ENCODE measurements at places on chromosomes 6 and 20.
A peak's percentile ranks its signal among the peaks of the same experiment; 100 is the strongest.

- H3K4me1 ChIP-seq, result no peaks in the 10 kb centered on the region
- H3K4me3 ChIP-seq, result no peak overlapping the region
- ATAC-seq, result no peak
- no peaks in the 10 kb centered on the region for H3K27me3 ChIP-seq
These were observed 26.2 kb downstream of the ZKSCAN8 start for GRCh38 chr6:28167926-28168325.

GRCh38 chr6:47478233-47479139 lies 897 bp downstream of the CD2AP start:
- peaks cover 52% of the 10 kb centered on the region for H3K4me1 ChIP-seq
- no peaks in the 10 kb centered on the region for H3K36me3 ChIP-seq
- H3K4me3 ChIP-seq, result peak overlapping the region; percentile 97
- no peaks in the 10 kb centered on the region for H3K27me3 ChIP-seq
- ATAC-seq, result no peak
- peak overlapping the region; percentile 92 for H3K27ac ChIP-seq

- no peak for ATAC-seq
- no peaks in the 10 kb centered on the region for H3K36me3 ChIP-seq
- no peak overlapping the region for H3K27ac ChIP-seq
- H3K4me1 ChIP-seq, result peaks cover 7% of the 10 kb centered on the region
These were observed 72.9 kb downstream of the PSMB1 start for GRCh38 chr6:170480050-170480692.

DNA sequence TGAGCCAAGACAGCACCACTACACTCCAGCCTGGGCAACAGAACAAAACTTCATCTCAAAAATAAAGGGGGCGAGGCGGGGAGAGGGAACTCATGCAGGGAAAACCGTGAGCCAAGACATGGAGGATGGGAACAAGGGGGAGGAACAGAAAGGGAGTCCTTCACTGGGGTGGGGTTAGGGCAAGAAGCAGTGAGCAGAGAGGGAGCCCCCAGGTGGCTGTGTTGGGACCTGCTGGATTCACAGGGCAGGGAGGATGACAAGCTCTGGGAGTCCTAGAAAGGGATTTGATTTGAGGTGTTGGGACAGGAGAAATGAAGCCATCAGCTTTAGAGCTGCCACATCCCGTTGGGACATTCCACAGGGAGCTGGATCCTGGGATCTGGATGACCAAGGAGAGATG lies 90.6 kb upstream of the TOP1 start:
- peaks cover 17% of the 10 kb centered on the region for H3K27me3 ChIP-seq
- H3K36me3 ChIP-seq, result peaks cover 5% of the 10 kb centered on the region
- H3K4me1 ChIP-seq, result peaks cover 22% of the 10 kb centered on the region
- H3K4me3 ChIP-seq, result no peak overlapping the region

GRCh38 chr6:143198312-143198711 lies 137.6 kb downstream of the AIG1 start:
- no peak overlapping the region for H3K4me3 ChIP-seq
- H3K27me3 ChIP-seq, result no peaks in the 10 kb centered on the region
- H3K27ac ChIP-seq, result no peak overlapping the region
- peaks cover 24% of the 10 kb centered on the region for H3K36me3 ChIP-seq
- ATAC-seq, result no peak

GRCh38 chr6:96304997-96305396 lies 216.6 kb upstream of the UFL1 start:
- no peaks in the 10 kb centered on the region for H3K27me3 ChIP-seq
- H3K36me3 ChIP-seq, result no peaks in the 10 kb centered on the region
- no peak overlapping the region for H3K27ac ChIP-seq
- H3K4me3 ChIP-seq, result no peak overlapping the region
- no peaks in the 10 kb centered on the region for H3K4me1 ChIP-seq

GRCh38 chr6:105067329-105067728 lies 110.4 kb downstream of the LIN28B start:
- H3K36me3 ChIP-seq, result no peaks in the 10 kb centered on the region
- ATAC-seq, result no peak
- H3K27ac ChIP-seq, result no peak overlapping the region

DNA sequence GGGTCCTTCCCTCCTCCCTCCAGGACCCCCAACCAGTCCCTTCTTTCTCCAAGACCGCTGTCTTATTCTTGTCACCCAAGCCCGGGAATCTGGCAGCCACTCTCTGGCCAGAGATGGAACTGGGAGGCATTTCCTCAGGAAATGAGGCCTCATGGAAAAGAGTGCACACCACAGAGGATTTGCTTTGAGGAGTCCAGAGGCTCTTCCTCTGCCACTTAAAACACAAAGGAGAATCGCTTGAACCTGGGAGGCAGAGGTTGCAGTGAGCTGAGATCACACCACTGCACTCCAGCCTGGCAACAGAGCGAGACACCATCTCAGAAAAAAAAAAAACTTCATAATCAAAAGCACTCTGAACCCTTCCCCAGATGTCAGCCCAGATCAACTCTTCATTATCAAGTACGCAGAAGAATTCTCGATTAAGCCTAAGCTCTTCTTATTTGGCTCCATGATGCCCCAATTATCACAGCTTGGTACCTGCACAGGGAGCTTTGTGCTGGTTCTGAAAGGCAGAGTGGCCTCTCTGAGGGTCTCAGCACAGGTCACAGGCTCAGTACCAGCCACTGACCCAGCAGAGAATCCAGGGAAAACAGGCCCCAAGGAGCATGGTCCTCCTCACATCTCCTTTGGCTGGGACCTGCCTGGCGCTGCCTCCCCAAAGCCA lies 82.9 kb upstream of the MAFB start:
- H3K27ac ChIP-seq, result no peak overlapping the region
- H3K27me3 ChIP-seq, result peaks cover 10% of the 10 kb centered on the region
- H3K4me1 ChIP-seq, result no peaks in the 10 kb centered on the region
- no peaks in the 10 kb centered on the region for H3K36me3 ChIP-seq

DNA sequence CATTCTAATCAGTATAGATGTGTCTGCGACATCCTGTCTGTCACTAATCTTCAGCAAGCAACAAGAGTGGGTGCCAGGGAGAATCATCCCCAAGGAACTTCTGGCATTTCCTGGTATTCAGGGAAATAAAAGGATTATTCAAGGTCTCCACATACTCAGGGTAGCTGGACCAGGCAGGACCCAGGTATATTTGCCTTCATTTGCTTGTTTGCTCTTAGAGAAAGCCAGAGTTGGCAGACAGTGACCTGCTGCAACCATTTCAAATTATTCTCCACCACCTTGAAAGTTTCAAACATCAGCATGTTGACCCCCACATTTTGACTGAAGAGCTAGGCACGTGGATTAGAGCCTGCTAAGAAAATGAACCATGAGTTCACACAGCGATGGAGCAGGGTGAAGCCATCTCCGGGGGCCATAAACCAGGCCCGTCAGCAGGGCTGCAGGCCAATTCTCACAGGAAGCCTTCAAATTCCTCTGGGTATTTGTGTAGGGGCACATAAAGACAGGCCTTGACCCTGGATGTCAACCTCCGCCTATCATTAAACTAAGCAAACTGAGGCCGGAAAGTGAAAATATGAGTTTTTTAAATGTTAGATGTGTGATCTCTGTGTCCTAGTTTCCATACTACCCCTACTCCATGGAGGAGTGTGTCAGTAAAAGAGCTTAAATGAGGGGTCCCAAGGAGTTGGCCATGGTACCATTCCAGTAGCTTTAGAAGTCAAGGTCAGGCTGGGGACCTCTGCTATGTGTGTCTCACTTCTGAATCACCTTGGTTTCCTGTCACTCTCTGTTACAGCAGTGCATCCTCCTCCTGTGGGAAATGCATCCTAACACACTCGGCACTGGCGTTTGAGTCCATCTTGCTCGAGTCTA lies 32.9 kb downstream of the TRAM2 start:
- H3K4me3 ChIP-seq, result no peak overlapping the region
- no peak for ATAC-seq
- H3K27me3 ChIP-seq, result no peaks in the 10 kb centered on the region
- no peak overlapping the region for H3K27ac ChIP-seq

DNA sequence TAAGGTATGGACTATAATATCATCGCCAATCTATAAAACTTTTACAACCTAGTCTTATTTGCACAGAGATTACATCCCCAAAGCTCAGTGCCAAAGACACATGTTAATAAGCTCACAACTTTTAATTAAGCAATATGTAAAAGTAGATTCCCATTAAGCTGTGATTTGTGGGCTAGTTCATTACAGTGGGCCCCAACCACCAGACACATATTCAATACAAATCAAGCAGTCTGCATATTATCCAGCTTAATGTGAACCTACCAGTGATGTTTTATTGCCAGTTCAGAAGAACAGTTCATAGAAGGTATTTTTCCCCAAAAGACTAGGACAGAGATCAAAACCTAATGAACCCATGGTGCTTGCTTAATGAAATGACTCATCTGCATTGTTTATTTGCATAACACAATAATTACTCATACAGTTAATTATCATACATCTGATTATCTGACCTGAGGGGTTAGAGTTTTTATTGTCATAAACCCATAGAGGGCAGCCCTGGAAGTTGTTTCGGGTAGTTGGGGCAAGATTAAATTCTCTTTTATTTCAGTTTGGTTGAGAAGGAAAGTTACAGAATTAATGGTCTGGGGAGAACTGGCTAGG lies 831.0 kb downstream of the TFAP2A start:
- no peak overlapping the region for H3K4me3 ChIP-seq
- no peaks in the 10 kb centered on the region for H3K36me3 ChIP-seq
- no peak overlapping the region for H3K27ac ChIP-seq
- ATAC-seq, result no peak

GRCh38 chr6:52672412-52673025 lies 1.6 kb downstream of the TMEM14A start:
- H3K4me3 ChIP-seq, result no peak overlapping the region
- H3K27me3 ChIP-seq, result no peaks in the 10 kb centered on the region
- peaks cover 20% of the 10 kb centered on the region for H3K36me3 ChIP-seq
- no peak for ATAC-seq

DNA sequence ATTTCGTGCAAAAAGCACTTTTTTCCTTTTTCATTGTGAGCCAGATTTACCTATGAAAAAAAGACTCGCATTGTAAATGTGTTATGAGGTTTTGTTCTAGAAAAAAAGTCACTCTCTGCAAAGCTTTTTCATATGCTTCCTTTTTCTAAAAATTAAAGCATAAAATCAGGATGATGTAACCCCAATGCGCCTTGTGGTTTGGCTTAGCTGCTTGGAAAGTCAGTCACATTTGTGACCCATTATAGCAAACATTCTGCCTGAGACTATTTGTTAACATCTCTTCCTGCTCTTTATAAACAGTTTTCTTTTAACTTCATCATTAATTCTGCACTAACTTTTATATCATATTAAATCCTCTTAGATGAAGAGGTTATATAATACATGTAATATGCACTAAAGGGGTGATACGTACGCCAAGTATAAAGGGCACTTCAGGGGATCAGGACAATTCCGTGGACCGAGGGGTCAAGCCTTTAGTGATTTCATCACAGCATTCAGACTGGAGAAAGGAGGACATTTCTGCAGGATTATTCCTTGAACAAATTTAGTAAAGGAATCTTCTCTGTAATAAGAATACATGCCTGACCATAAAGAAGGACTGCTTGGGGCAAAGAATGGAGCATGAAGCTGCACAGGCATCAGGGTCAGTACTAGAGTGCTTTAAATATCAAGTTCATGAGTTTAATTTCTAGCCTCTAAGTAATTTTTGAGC lies 48.1 kb upstream of the SMLR1 start:
- no peaks in the 10 kb centered on the region for H3K36me3 ChIP-seq
- no peak overlapping the region for H3K27ac ChIP-seq
- H3K27me3 ChIP-seq, result peaks cover 12% of the 10 kb centered on the region

DNA sequence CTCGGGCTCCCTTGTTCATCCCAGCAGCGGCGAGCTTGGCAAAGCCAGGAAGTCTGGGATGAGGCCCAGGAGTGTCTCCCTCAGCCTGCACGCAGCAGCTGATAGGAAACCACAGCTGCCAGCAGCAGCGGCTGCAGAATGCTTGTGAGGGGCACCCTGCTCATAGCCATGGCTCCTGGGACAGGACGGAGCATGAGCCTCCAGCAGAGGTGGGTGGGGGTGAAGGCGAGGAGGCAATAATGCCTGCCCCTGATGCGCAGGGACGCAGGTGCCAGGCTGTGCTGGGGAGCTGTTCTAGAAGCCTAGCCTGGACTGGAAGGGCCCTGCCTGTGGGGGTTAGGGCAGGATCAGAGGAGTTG lies 157.9 kb downstream of the CD83 start:
- H3K27me3 ChIP-seq, result no peaks in the 10 kb centered on the region
- H3K36me3 ChIP-seq, result peaks cover 16% of the 10 kb centered on the region
- peaks cover 59% of the 10 kb centered on the region for H3K4me1 ChIP-seq
- H3K27ac ChIP-seq, result peak overlapping the region; percentile 95
- peak overlapping the region; percentile 22 for H3K4me3 ChIP-seq

GRCh38 chr20:1941226-1941625 lies 46.0 kb downstream of the SIRPA start:
- peaks cover 30% of the 10 kb centered on the region for H3K36me3 ChIP-seq
- H3K27me3 ChIP-seq, result no peaks in the 10 kb centered on the region
- ATAC-seq, result no peak
- H3K4me1 ChIP-seq, result peaks cover 11% of the 10 kb centered on the region
- no peak overlapping the region for H3K27ac ChIP-seq

GRCh38 chr20:58783511-58784011 lies 67.1 kb downstream of the GNAS-AS1 start:
- no peak overlapping the region for H3K27ac ChIP-seq
- no peaks in the 10 kb centered on the region for H3K36me3 ChIP-seq
- no peaks in the 10 kb centered on the region for H3K4me1 ChIP-seq
- peaks cover 45% of the 10 kb centered on the region for H3K27me3 ChIP-seq

DNA sequence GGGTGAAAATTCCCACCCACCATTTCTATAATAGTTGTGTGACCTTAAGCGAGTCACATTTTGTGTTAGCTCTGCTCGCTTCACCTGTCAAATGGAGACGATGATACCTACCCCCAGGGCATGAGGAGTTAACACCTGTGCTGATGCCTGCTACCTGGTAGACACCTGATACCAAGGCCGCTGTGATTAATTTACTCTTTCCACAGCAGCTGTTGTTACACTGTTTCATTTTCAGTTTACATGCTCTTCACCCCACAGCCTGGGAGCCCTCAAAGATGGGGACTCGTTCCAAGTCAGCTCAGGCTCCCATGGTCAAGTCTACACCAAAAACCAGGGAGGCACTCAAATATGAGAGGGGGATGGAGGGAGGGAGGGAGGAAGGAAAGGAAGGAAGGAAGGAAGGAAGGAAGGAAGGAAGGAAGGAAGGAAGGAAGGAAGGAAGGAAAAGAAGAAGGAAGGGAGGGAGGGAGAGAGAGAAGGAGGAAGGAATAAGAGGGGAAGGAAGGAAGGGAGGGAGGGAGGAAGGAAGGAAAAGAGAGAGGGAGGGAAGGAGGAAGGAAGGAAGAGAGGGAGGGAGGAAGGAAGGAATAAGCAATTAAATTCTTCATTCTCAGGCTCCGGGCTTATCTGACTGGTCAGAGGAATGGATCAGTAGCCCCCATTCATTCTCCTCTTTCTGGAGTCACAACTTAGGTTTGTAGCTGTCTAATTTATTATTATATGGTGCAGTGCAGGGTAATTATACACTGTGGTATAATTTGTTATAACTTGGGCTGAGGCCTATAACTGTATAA lies 40.9 kb downstream of the PDYN start:
- peaks cover 43% of the 10 kb centered on the region for H3K4me1 ChIP-seq
- peak overlapping the region; percentile 98 for H3K27ac ChIP-seq
- H3K36me3 ChIP-seq, result no peaks in the 10 kb centered on the region
- peak; percentile 54 for ATAC-seq
- H3K4me3 ChIP-seq, result peak overlapping the region; percentile 35
- H3K27me3 ChIP-seq, result no peaks in the 10 kb centered on the region

All from stimulated activated memory B cell treated with anti-CD40 and anti-IgM and Interleukin-4, amounts not matched to agents 10 μg/mL and 1 μg/mL and 100 μg/mL, for 72 hours (primary cell).